Motor neuron (in vitro differentiated cells): ENCODE measurements at places on chromosomes 16 and 17. TPM values are rescaled to one million over a fixed set of nuclear protein-coding genes. Genes with fewer than 3 reads are reported as not detected.

Gene RNF43
- total RNA-seq = 0.11 and 0.25 TPM in 2 replicates

Gene TNFRSF17
- total RNA-seq = 0.38 TPM in 2 replicates

Gene NEUROD2
- 0.20 and 0.32 TPM in 2 replicates for total RNA-seq

Gene PPY
- 3.5 and 4.0 TPM in 2 replicates for total RNA-seq

Gene MT1G
- total RNA-seq = 378 and 432 TPM in 2 replicates

Gene ABCC11
- total RNA-seq = 0.23 and 0.29 TPM in 2 replicates

Gene DNASE1L2
- total RNA-seq = 0.81 and 1.0 TPM in 2 replicates

Gene KRT39
- not detected in 2 replicates for total RNA-seq

Gene ABCA10
- 0.87 and 2.3 TPM in 2 replicates for total RNA-seq

Gene ZACN
- 14.5 and 19.3 TPM in 2 replicates for total RNA-seq

Gene C1QL1
- 3.2 and 3.4 TPM in 2 replicates for total RNA-seq

Gene MYH8
- total RNA-seq = 0.12 TPM in 1 of 2 replicates, not detected in the other

Gene TOX3
- total RNA-seq = not detected in 2 replicates

Gene PRR35
- not detected in 2 replicates for total RNA-seq

Gene SPATA2L
- 4.5 and 5.1 TPM in 2 replicates for total RNA-seq

Gene CCL7
- not detected in 2 replicates for total RNA-seq

Gene MEOX1
- not detected in 2 replicates for total RNA-seq

Gene MYH2
- 0.05 TPM in 1 of 2 replicates, not detected in the other for total RNA-seq

Gene DBF4B
- 17.8 and 20.0 TPM in 2 replicates for total RNA-seq

Gene PRSS8
- total RNA-seq = 1.00 and 1.7 TPM in 2 replicates

Gene PIGQ
- 17.0 and 19.8 TPM in 2 replicates for total RNA-seq

Gene MT3
- 1.9 and 3.7 TPM in 2 replicates for total RNA-seq

Gene CA10
- total RNA-seq = 1.8 and 2.4 TPM in 2 replicates

Gene CNOT1
- total RNA-seq = 57.7 and 71.1 TPM in 2 replicates

Gene DPEP1
- total RNA-seq = 0.21 and 0.45 TPM in 2 replicates

Gene ABCA8
- total RNA-seq = 3.6 and 3.8 TPM in 2 replicates

Gene COL1A1
- total RNA-seq = 18.1 and 18.4 TPM in 2 replicates

Gene HBZ
- total RNA-seq = not detected in 2 replicates

Gene SPATA22
- 0.19 and 0.39 TPM in 2 replicates for total RNA-seq

Gene KRT36
- 0.25 and 0.43 TPM in 2 replicates for total RNA-seq

Gene TMEM204
- total RNA-seq = 0.14 and 0.26 TPM in 2 replicates

Gene GLIS2
- 5.7 and 7.2 TPM in 2 replicates for total RNA-seq

Gene ITGB4
- 2.0 and 10.6 TPM in 2 replicates for total RNA-seq

Gene SPATA33
- total RNA-seq = 14.0 and 24.4 TPM in 2 replicates

Gene HSD11B2
- total RNA-seq = 1.1 and 1.3 TPM in 2 replicates

Gene CLN3
- total RNA-seq = 12.0 and 12.1 TPM in 2 replicates

Gene QPRT
- 99.3 and 103 TPM in 2 replicates for total RNA-seq

Gene EMC6
- 24.7 and 40.1 TPM in 2 replicates for total RNA-seq

Gene DPEP3
- not detected in 2 replicates for total RNA-seq

Gene C16orf92
- total RNA-seq = 0.90 and 1.2 TPM in 2 replicates

Gene SLC12A3
- total RNA-seq = 0.05 and 0.11 TPM in 2 replicates

Gene RDM1
- total RNA-seq = 0.22 TPM in 1 of 2 replicates, not detected in the other

Gene SMPD3
- total RNA-seq = 26.3 and 27.9 TPM in 2 replicates

Gene PSME3
- 139 and 141 TPM in 2 replicates for total RNA-seq

Gene UMOD
- total RNA-seq = not detected in 2 replicates

Gene PRAC2
- total RNA-seq = not detected in 2 replicates

Gene CCL4
- not detected in 2 replicates for total RNA-seq

Gene EPX
- 0.50 and 0.57 TPM in 2 replicates for total RNA-seq

Gene VEZF1
- total RNA-seq = 28.5 and 35.8 TPM in 2 replicates

Gene RGS9
- total RNA-seq = 1.6 and 5.7 TPM in 2 replicates

Gene LDHD
- total RNA-seq = 1.00 and 1.3 TPM in 2 replicates
